ENCODE measurements at places on chromosomes 2 and 18.

- no peak for DNase-seq
These were observed 283.0 kb downstream of the MYCN start for GRCh38 chr2:16223161-16223840.

DNA sequence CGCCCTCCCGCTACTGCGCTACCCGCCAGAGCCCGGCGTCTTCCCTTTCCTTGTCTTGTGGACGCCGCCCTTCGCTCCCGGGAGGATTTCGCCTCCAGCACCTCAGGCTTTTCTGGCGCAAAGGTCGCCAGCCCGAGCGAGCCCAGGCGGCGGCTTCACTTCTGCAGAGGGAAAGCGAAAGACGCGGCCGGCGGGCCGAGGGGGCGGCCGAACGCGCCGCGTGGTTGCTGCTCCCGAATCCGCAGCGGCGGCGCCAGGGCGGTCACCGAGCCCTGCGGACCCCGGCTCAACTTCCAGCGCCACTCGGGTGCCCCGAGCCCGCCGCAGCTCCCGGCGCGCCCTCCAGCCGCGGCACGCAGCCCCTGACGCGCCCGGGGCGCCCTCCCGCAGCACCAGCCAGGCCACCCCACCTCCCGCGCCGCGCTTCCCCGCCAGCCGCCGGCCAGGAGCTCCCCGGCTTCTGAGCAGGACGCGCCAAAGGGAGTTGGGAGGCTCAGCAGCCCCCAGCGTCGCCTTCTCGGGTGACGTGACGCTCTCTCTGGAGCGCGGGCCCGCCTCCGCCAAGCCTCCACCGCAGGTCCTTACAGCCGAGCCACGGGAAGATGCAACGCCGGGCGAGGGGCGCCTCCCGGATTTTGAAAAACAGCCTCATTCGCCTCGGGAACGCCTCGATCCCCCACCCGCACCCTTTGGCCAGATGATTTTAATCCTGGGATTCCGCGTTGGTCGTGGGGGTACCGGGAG is 84.9 kb upstream of the EPB41L3 start:
- peak; percentile 70 for DNase-seq

GRCh38 chr2:165967746-165968145 is 14.2 kb upstream of the TTC21B start:
- no peak for DNase-seq

DNA sequence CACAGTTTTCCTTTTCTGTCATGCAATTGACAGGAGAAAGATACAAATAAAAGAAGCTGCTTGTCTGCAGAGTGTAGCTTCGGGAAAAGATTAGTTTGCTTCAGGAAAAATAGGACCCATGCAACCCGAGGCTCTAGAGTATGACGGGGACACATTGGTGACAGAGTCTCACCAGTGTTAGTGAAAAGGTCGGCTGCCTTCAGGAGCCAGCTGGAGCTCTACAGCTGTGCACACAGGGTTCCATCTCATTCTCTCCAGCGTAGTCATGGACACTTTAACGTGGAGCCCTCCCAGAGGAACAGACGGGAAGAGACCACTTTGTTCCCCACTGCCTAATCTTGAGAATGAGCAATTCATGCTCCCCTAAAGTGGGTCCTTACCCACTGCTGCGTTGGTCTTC is 42.9 kb downstream of the FECH start:
- DNase-seq: no peak

- DNase-seq: peak; percentile 58
These were observed 114.8 kb upstream of the PTPRM start for GRCh38 chr18:7452331-7452730.

DNA sequence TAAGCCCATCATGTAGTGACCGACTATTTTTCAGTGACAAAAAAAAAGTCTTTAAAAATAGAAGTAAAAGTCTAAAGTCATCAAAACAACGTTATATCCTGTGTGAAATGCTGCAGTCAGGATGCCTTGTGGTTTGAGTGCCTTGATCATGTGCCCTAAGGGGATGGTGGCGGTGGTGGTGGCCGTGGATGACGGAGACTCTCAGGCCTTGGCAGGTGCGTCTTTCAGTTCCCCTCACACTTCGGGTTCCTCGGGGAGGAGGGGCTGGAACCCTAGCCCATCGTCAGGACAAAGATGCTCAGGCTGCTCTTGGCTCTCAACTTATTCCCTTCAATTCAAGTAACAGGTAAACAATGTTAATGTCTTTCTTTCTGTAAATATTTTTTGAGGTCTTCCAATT is at the start of gene CD28:
CD28 (plus strand) TSS at position 237 of the 400 bp plus-strand sequence; CDS start at position 295, 58 bp downstream.
- no peak for DNase-seq

DNA sequence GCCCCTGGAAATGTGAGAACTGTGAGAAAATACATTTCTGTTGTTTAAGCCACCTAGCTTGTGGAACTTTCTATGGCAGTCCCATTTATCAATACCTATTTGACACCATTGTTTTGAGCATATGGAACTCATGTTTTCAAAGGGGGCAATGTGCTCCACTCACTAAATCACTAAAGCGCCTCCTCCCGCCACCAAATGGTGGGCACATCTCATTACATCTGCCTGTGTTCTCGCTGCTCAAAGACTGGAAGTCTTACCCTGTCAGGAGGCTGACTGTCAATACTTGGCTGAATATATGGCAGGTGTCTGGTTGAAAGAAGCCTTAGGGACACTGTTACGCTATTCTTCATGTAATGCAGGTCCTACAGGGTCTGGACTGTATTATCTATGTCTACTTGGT is 767.7 kb downstream of the TSN start:
- DNase-seq: no peak

- DNase-seq: peak; percentile 61
These were observed 500 bp downstream of the LIMS1 start for GRCh38 chr2:108534584-108535356.

DNA sequence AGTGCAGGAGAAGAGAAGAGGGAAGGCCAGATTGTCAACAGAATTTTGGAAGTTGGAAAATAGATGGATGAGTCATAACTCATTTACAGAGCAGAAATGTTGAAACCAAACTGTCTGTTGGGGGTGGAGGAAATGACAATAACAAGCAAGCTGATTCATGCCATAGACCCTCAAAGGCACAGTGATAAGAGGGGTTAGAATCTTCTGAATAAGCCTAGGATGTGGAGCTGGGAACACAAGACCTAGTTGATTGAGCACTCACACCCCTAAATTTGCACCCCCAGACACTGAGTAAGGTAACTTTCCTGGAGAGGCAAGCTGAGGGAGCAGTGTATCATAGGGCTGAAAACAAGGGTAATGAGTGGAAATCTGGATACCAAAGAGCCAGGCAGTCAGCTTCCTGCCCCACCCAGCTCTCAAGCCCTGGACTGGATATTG is 141.4 kb downstream of the SCG2 start:
- DNase-seq: peak; percentile 58

DNA sequence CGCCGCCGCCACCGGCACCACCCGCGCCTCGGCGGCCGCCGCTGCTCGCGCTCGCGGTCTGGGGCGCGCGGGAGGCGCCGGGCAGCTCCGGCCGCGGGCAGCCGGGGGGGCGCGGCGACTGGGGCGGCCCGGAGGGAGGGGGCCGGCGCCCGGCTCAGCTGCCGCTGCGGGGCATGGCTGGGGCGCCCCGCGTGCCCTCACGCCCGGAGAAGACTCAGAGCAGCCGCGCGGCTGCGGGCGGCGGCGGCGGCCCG is 295 bp downstream of the GAREM1 start:
- no peak for DNase-seq

GRCh38 chr2:200193331-200193730 is 113.2 kb upstream of the SPATS2L start:
- no peak for DNase-seq

GRCh38 chr18:74496508-74497323 is 553 bp downstream of the CNDP2 start:
- peak; percentile 74 for DNase-seq

- DNase-seq: peak; percentile 82
These were observed 1.8 kb downstream of the SCN9A start for GRCh38 chr2:166373951-166374350.

GRCh38 chr2:72138011-72138881 is 9.4 kb downstream of the CYP26B1 start:
- DNase-seq: peak; percentile 47

DNA sequence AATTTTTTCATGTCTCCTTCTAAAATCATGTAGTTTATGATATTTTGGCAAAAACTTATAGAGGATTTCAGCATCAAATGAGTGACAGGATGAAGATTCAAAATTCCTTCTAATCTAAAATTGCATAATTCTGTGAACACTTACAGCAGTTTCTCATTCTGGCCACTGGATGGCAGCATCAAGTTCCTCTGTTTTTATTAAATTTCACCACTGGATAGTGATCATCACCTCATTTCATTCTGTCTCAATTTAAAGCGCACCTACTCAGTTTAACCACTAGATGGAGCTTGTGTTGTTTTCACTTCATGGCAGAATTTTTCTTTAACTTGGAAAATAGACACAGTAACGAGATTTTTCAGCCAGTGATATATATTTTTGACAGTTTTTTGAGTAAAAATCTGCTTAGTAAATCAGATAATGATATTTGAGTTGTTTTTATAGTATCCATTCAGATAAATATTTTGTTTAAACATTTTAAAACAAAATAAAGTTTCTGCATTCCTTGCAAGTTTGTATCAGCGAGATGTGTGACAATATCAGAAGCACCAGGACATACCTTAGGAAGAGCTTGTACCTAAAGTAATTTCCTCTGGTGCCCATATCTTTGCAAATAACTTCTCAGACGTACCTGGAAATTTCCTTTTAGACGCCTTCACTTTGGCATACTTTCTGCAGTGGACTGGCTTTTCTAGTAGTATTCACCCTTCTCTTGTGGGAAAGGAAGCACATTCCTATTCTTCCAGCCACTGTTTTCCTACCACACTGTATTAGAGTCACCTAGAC is 94.7 kb upstream of the ARHGAP15 start:
- DNase-seq: peak; percentile 85

All from kidney tubule cell (primary cell).